ENCODE measurements at places on chromosomes 4 and X. TPM values are rescaled to one million over a fixed set of nuclear protein-coding genes. Genes with fewer than 3 reads are reported as not detected.
A peak's percentile ranks its signal among the peaks of the same experiment; 100 is the strongest.

Gene GYPB
- not detected for total RNA-seq

Gene PWWP3B
- 0.42 TPM for total RNA-seq

GRCh38 chrX:115047181-115047580, 29.8 kb upstream of the IL13RA2 start:
- H3K4me1 ChIP-seq = no peaks in the 10 kb centered on the region
- no peak overlapping the region for H3K27ac ChIP-seq
- H3K4me3 ChIP-seq = no peak overlapping the region
- H3K27me3 ChIP-seq = peaks cover 14% of the 10 kb centered on the region
- H3K36me3 ChIP-seq = no peaks in the 10 kb centered on the region
- no peak for DNase-seq

DNA sequence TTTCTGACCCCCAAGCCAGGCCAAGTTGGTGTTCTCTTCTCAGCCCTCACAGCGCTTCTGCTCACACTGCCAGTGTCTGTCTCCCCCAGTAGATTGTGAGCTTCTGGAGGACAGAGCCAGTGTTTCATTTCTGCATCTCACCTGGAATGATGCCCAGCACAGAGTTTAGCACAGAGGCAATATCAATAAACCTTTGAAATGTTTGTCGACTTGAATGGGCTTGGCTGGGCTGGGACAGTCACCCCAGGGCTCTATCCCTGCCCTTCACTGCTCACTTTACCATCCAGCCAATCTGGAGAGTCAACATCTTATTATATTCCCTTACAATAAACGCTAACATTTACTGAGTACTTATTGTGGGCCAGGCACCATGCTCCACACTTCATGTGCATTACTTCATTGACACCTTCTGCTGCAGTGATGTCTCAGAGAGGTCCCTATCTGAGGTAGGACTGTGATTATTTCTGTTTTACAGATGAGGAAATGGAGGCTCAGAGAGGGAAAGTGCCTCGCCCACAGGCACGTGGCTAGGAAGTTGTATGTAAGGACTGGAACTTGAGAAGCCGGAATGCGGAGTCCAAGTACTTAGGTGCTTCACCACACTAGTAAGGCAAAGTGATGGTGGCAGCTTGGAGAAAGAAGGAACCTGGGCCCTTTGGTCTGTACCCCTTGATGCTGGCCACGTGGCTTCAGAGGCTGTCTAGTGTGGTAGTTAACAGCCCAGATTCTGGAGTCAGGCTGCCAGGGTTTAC, 19.5 kb downstream of the EFNB1 start:
- no peak for DNase-seq
- H3K27ac ChIP-seq = no peak overlapping the region
- H3K4me3 ChIP-seq = no peak overlapping the region
- no peaks in the 10 kb centered on the region for H3K27me3 ChIP-seq
- peaks cover 6% of the 10 kb centered on the region for H3K4me1 ChIP-seq

DNA sequence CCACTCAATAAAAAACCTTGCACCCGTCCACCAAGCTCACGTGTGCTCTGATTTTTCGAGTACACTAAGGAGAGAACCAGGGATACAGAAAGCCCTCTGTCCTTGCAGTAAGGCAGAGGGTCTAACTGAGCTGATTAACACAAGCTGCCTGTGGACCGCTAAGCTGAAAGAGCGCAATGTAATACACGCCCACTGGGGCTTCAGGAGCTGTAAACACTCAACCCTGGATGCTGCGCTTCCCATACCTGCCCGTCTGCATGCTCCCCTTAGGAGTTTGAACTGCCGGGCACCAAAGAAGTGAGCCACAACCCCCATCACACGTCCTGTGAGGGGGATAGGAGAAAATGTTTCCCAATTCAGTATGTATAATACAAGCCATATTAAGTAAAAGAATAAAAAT, 664.8 kb downstream of the PCDH18 start:
- H3K27me3 ChIP-seq = no peaks in the 10 kb centered on the region
- H3K36me3 ChIP-seq = no peaks in the 10 kb centered on the region
- no peak for DNase-seq
- H3K4me3 ChIP-seq = no peak overlapping the region
- no peak overlapping the region for H3K27ac ChIP-seq

Gene IL13RA2
- not detected for total RNA-seq

Gene MGST2
- total RNA-seq = 29.9 TPM

DNA sequence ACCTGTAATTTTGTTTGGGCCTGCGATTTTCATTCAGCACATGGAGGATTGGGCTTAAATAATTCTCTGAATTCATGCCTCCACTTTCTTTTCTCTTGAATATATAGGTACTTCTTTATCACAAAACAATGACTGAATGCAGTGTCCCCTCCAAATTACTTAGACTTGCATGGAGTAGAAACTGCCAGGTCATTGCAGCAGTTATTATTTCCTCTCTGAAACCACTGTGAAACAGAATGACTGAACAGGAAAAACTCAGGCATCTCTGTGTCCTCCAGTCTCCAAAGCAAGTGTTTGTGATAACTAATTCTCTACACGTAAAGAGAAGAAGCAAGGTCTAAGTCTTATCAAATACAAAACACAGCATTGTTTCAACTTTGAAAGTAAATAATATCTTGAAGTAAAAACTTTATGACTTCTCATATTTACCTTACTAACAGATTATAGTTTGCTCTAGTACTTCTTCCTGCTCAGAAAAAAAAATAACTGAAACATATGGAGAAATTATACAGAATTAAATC, 144.5 kb upstream of the DIAPH2 start:
- H3K4me1 ChIP-seq = no peaks in the 10 kb centered on the region
- no peak overlapping the region for H3K4me3 ChIP-seq
- DNase-seq = no peak
- H3K27ac ChIP-seq = no peak overlapping the region
- no peaks in the 10 kb centered on the region for H3K36me3 ChIP-seq
- peaks cover 4% of the 10 kb centered on the region for H3K27me3 ChIP-seq

Gene TLR2
- 0.60 TPM for total RNA-seq

DNA sequence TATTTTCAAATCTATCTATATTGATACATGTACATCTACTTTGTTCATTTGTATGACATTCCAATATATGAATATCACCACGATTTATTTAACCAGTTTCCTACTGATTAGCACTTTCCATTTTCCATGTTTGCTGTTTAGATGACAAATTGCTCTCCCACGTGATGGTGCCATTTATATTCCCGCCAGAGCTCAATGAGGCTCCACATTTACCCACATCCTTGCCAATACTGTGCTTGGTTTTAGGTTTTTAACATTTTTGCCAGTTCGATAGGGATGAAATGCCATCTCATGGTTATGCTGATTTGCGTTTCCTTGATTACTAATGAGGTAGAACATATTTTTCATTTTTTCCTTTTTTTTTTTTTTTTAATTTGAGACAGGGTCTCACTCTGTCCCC, 86.7 kb upstream of the TRIM2 start:
- H3K4me1 ChIP-seq = peaks cover 7% of the 10 kb centered on the region
- no peak for DNase-seq
- no peak overlapping the region for H3K27ac ChIP-seq

DNA sequence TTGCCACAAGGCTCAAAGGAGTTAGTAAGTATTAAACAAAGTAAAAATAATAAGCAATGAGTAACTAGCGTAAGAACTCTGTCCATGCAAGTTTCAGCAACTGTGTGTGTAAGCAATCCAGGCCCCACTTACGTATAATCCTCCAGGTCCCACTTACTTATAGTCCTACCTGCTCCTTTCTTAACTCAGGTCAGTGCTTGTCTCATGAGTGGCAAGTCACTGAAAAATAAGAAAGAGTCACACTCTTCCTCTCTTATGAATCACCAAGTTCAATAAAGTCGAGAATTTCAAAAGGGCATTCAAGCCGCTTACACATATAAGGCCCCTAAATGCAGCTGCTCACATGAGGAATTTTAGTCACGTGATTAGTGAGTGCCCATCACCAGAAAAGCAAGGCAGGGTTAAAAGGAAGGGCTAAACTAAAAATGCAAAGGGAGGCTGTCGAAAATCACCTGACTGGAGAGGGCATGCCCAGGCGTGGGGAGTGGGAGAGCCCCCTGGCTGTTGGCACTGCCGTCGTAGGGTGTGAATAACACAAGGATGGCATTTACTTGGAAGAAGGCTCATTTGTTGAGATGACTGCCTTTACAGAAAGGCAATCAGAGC, 58.2 kb downstream of the ZNF827 start:
- H3K27ac ChIP-seq = no peak overlapping the region
- DNase-seq = no peak
- H3K27me3 ChIP-seq = no peaks in the 10 kb centered on the region
- H3K36me3 ChIP-seq = peaks cover 33% of the 10 kb centered on the region
- H3K4me1 ChIP-seq = peaks cover 31% of the 10 kb centered on the region

DNA sequence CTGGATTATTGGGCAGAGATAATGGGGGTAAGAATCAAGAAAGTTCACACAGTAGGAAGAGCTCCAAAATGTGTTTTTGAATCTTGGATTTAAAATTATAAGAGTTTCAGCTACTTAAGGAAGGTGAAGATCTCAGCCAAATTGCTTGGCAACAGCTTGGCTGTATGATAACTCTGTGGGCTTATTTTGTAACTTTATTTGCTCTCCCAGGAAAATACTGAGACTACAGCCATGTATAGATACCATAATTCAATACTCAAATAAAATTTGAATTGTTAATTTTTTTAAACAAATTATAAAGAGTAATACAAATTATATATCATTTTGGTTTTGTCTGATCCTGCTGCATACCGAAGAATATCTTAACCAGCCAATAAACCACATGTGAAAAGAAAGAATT, 129.5 kb upstream of the INPP4B start:
- no peak overlapping the region for H3K27ac ChIP-seq
- no peak for DNase-seq
- no peaks in the 10 kb centered on the region for H3K36me3 ChIP-seq
- H3K4me3 ChIP-seq = no peak overlapping the region
- H3K4me1 ChIP-seq = no peaks in the 10 kb centered on the region

- no peaks in the 10 kb centered on the region for H3K4me1 ChIP-seq
- H3K27me3 ChIP-seq = peaks cover 48% of the 10 kb centered on the region
- H3K27ac ChIP-seq = no peak overlapping the region
- DNase-seq = peak; percentile 54
- H3K4me3 ChIP-seq = no peak overlapping the region
Measured at GRCh38 chr4:16120720-16121119, 36.9 kb upstream of the PROM1 start.

Gene HERC5
- 0.91 TPM for total RNA-seq
